Esophagus squamous epithelium (tissue), 5 donors: ENCODE measurements at places on chromosomes 16 and 17. TPM values are rescaled to one million over a fixed set of nuclear protein-coding genes. Genes with fewer than 3 reads are reported as not detected.

PLEKHG4 gene
- total RNA-seq = 8.7 TPM

COQ7 gene
- 5.6 TPM for total RNA-seq

MYH10 gene
- total RNA-seq = 13.7 TPM

KRT9 gene
- not detected for total RNA-seq

PALB2 gene
- total RNA-seq = 16.0 TPM

RPH3AL gene
- total RNA-seq = 6.3 TPM

UMOD gene
- total RNA-seq = not detected

SPN gene
- 4.2 TPM for total RNA-seq

TP53TG3 gene
- 0.91 TPM for total RNA-seq

STAC2 gene
- total RNA-seq = not detected

TUFM gene
- 110 TPM for total RNA-seq

PPY gene
- total RNA-seq = not detected

COPRS gene
- total RNA-seq = 45.2 TPM

SLC35B1 gene
- total RNA-seq = 37.9 TPM

XYLT1 gene
- 9.1 TPM for total RNA-seq

TLCD1 gene
- 8.8 TPM for total RNA-seq

CASKIN1 gene
- total RNA-seq = not detected

ZNF263 gene
- 23.7 TPM for total RNA-seq

SMTNL2 gene
- 0.76 TPM for total RNA-seq

STH gene
- not detected for total RNA-seq

KRT33A gene
- total RNA-seq = 2.7 TPM

SLC2A4 gene
- total RNA-seq = 3.1 TPM

GID4 gene
- 18.1 TPM for total RNA-seq

MAF gene
- 18.9 TPM for total RNA-seq

SNAI3 gene
- total RNA-seq = 0.95 TPM

EVPLL gene
- total RNA-seq = 9.4 TPM

TP53I13 gene
- 11.8 TPM for total RNA-seq

DNASE1 gene
- total RNA-seq = 5.7 TPM

PLA2G10 gene
- 0.66 TPM for total RNA-seq

CHST4 gene
- total RNA-seq = not detected

PNMT gene
- 0.26 TPM for total RNA-seq

PYY gene
- not detected for total RNA-seq

PLEKHH3 gene
- 55.3 TPM for total RNA-seq

NPTX1 gene
- total RNA-seq = not detected
